ENCODE measurements at places on chromosomes 3 and 15.

DNA sequence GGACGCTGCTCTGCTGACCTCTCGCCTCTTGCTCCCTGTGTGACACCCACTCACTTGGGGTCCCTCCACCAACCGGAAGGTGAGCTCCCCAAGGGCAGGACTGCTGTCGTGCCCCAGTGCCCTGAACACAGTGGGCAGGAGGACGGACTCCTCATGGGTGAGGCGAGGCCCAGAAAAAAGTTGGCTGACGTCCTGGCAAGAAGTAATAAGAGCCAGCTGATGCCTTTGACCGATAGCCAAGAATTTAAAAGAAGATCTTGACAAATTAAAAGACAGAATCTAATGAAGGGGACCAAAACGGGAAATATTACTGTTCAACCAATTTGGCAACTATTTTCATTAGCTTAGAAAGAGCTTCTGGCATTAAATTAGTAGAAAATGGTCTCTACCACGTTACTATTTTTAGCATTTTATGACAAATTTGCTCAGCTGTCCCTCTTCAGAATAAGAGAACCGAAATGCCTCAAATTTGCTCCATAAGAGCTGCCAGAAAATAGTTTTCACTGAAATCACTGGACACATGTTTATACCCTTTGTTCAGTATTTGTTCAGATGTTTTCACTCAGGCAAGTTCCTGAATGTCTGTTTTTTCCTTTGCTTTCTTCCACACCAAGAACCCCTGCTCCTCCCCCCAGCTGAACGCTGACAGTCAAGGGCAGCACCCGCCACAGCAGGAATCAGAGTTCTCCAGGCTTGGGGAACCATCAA, 60.5 kb downstream of the XXYLT1 start:
- no peak for DNase-seq

DNA sequence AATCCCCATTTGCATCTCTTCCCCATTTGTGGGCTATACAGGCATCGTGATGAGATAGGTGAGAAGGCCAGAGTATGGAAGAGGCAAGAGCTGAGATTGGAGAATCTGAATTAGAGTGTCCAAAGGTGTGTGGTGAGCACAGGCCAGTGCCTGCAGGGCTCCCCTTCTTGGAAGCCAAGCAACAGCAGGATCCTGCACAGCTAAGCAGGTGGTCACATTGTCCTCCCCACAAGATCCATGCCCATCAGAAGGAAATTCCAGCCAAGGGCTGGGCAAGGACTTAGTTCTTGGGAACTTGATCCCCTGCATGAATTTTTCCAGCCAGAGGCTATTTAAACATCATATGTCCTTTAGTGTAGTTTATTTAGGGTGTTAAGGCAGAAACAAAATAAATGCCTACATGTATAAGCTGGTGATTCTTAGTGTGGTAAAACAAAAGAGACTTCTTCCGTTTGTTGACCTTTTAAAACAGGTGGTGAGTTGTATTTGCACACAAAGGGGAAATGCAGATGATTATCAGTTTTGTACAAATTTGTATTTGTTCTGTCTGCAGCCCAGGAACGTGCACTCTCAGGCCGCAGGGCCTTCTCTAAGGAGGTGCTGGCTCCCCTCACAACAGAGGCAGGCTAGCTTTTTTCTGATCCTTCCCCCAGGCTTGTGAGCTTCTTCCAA, 110.2 kb downstream of the PLCL2 start:
- no peak for DNase-seq

DNA sequence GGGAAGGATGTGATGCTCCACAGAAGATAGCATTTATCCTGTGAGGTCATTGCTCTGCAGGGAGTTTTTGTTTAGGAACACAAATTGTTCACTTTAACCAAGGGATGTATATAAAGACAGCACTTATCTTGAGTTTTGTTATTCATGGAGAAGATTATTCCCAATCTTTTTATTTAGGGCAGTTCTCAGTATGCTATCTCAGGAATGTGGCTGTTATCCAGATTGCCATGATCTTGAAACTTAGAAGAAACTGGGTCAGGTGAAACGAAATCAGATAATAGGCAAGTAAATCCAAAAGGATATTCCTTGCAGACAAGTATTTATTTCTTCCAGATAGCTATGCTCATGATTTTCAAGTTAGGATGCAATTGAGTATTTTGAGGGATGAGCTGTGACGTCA, 19.3 kb upstream of the TMEM42 start:
- no peak for DNase-seq

GRCh38 chr15:71595846-71596553, 214.4 kb upstream of the NR2E3 start:
- no peak for DNase-seq

- DNase-seq, result no peak
Measured at GRCh38 chr3:141840737-141841544, 35.5 kb upstream of the ATP1B3 start.

- no peak for DNase-seq
Measured at GRCh38 chr3:195897081-195897852, 11.1 kb downstream of the TNK2 start.

DNA sequence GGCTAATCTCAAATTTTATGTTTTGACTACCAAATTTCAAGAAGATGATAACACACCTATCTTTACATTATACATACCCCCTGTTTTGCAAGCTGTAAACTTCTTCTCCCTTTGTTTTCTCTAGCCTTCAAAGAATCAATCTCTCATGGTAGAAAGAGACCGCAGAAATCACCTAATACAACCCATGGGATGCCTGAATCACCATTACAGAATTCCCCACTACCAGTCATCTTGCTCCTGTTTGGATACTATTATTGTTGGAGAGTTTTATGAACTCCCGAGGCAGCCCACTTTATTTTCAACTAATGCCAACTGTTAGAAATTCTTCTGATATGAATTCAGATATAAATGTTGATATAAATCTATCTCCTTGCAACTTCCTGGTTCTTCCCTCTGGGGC, 110.9 kb downstream of the FRMD5 start:
- DNase-seq, result no peak

GRCh38 chr3:53650424-53650823, 156.0 kb downstream of the CACNA1D start:
- DNase-seq, result no peak

DNA sequence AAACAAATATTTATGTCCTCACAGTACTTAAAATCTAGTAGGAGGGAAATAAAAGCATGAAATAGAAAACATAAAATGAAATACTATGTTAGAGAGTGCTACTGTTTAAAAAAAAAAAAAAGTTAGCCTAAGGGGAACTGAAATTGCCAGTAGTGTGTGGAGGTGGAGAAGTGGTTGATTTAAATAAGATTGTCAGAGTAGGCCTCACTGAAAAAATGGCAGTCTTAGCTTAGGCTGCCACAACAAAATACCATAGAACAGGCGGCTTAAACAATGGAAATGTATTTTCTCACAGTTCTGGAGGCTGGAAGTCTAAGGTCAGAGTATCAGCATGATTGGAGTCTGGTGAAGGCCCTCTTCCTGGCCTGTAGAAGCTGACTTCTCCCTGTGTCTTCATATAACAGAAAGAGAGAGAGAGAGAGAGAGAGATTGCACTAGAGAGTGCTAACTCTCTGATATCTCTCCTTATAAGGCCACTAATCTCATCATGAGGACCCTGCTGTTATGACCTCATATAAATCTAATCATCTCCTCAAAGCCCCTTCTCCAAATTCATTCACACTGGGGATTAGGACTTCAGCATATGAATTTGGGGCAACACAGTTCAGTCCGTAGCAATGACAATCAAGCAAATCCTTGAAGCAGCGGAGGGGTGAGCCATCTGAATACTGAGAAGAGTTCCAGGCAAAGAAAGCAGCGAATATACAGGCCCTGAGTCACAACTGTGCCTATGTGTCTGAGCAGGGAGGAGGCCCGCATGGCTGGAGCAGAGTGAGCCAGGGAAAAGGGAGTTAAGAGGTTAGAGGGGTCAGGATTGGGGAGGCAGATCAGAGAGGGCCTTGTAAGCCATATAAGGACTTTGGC, 23.6 kb upstream of the LRRC34 start:
- no peak for DNase-seq

GRCh38 chr3:39108200-39108710, 775 bp downstream of the TTC21A start:
- DNase-seq, result no peak

DNA sequence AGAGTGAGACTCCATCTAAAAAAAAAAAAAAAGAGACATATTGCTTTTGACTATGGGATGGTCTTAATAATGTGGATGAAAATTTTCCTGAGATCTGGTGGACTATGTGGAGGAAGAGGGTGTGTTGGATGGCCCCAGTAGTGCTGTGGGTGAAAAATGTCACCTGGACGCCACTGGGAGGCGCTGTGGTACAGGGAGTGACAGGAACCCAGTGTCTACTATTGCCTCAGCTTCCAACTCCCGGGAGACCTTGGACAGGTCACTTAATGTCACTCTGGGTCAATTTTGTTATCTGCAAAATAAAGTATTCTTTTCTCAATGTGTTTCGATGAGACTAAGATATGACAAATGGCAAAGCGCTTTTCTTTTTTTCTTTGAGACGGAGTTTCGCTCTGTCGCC, 27.7 kb upstream of the DCP1A start:
- DNase-seq, result peak; percentile 19

GRCh38 chr15:101434032-101434920, 55.2 kb downstream of the PCSK6 start:
- DNase-seq, result no peak

DNA sequence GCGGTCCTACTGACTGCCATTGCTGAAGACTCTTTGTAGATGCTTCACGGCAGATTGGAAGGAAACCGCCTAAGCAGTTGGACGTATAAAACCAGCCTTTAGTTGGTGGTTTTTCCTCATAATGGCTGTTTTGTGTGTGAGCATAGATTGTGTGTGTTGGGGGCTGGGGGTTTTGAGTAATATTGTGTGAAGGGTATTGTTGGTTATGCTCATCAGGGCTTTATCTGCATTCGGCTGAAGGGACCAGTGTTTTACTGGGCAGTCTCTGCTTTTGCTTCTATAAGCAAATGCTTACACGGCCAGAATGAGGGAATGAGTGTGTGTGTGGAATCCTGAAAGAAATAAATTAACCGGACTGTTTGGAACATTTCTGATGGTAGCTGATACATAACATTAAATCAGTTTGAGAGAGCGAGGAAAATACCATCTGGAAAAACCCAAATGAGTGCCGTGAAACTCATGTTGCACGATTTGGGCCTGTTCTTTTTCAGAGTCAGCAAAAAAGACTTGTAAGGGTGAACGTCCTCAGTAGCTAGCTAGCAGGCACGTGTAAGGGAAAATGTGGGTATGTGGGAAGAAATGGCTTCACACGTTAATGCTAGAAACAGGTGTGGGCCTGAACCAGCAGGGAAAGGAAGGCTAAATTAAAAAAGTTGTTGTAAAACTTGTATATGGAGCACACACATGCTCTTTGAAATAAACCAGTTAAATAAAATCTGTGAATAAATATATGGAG, 1.9 kb downstream of the MITF start:
- DNase-seq, result no peak

- DNase-seq, result no peak
Measured at GRCh38 chr15:76996076-76996525, 1.2 kb downstream of the PSTPIP1 start.

- no peak for DNase-seq
Measured at GRCh38 chr3:112602217-112602838, 38.6 kb downstream of the CCDC80 start.

- peak; percentile 16 for DNase-seq
Measured at GRCh38 chr3:33096093-33096868, 665 bp downstream of the GLB1 start.

DNA sequence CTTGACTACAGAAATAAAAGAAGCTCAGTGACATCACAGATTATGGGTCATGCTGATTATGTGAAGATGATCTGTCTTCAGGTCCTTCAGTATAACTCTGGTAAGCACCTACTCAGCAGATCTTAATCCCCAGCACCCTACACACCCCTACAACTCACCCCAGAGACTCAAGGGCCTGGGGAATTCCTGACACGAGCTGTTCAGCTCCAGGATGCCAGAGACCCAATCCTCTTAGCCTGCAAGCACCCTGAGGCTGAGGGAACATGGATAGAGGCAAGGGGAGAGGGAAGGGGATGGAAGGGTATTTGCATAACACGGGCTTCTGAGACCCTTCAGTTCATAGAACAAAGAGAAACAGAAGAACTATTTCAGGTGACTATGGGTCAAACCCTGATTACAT, 13.0 kb downstream of the GLB1 start:
- no peak for DNase-seq

DNA sequence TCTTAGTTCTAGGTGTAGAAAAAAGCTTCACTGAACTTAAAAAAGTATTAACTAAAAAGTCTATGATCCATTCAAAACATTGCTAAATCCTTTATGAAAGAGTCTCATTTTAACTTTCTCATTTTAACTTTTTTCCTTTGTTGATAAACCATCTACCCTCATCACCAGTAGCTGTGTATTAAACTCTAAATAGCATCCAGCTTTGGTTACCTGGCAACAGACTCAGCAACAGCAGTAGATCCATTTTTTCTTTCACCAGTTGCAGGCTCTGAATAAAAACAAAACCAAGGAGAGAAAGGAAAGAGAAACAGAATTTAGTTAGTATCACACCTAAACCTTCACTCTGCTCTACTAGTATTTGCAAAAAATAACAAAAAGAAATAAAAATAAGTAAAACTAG, 51.6 kb downstream of the TP53BP1 start:
- no peak for DNase-seq

All from activated T-cell treated with anti-CD3 and anti-CD28 coated beads for 1 hour (primary cell).